ENCODE measurements at places on chromosomes 1 and 21. TPM values are rescaled to one million over a fixed set of nuclear protein-coding genes. Genes with fewer than 3 reads are reported as not detected.

The INAVA gene
- 0.48 TPM for total RNA-seq

The ROR1 gene
- total RNA-seq, result 3.6 TPM

The HSD11B1 gene
- total RNA-seq, result 20.6 TPM

The PIGK gene
- 38.1 TPM for total RNA-seq

GRCh38 chr1:157944663-157945280 lies 48.7 kb upstream of the KIRREL1 start:
- DNase-seq, result no peak

GRCh38 chr1:39908534-39908933 lies 6.8 kb upstream of the MYCL start:
- no peak for DNase-seq

DNA sequence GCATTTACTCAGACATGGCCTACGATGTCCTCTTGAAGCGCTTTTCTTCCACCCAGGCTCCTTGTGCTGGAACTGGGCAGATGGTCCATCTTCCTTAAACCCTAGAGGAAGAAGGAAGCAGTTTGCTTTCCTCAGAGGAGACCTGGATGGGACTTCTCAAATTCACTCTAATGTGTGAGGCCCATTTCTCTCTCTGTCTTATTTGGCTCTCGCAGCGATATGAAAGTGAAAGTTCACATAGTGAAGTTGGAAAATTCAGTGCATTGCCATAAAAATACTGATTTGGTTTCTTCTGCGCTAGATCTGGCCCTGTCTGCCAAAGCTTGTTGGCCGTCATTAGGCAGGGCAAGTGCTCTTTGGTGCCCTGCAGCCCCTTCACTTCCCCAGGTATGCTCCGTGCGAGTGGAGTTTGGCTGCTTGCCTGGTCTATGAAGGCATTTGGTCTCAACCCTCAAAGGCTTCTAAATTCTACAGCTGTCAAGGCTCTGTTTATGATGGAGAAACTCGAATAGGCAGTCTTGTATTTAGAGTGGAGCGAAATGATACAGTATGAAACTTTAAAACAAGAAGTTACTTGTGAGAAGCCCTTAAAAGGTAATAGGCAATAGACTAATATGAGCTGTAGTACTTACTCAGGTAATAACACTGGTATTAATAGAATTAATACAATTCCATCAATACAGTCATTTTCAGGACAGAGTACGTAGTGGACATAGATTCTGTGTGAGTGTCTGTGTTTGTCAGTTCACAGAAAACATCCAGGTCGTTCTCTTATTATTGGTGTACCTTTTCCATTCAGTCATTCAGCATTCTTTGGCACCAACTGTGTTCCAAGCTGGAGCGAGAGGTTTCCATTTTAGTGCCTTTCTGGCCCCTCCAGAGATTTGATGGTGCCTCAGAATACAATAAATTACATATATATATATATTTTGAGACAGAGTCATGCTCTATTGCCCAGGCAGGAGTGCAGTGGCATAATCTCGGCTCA lies 20.5 kb downstream of the SZRD1 start:
- DNase-seq, result no peak
